ENCODE measurements at places on chromosomes 5 and 9.

GRCh38 chr9:71656496-71656895 is 111.8 kb downstream of the CEMIP2 start:
- DNase-seq = no peak

- DNase-seq = no peak
Measured at GRCh38 chr9:36945999-36946398, 88.1 kb downstream of the PAX5 start.

GRCh38 chr5:174935854-174936474 is 211.6 kb downstream of the MSX2 start:
- no peak for DNase-seq

DNA sequence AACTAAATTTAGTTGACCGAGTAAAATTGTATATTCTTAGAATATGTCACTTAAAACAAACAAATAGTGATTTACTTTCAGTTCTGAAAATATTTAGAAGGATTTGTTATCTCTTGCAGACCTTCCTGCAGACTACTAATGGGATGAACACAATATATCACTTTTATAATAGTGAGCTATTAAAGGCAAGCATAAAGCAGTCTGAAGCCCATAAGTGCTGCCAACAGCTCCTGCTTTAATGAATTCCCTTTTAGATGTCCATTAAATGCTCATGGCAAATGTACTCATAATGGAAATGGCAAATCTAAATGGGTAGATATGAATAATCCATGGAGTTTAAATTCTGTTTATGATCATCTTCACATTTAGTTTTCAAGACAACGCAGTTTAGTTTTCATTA is 170.2 kb downstream of the RANBP17 start:
- DNase-seq = no peak

- DNase-seq = no peak
Measured at GRCh38 chr9:21294904-21295538, 10.1 kb downstream of the IFNA5 start.

- no peak for DNase-seq
Measured at GRCh38 chr5:103414604-103415003, 148.0 kb downstream of the NUDT12 start.

- DNase-seq = no peak
Measured at GRCh38 chr9:110900917-110901316, 137.4 kb downstream of the LPAR1 start.

GRCh38 chr9:133873461-133873891 is 118.6 kb downstream of the VAV2 start:
- DNase-seq = no peak

- DNase-seq = no peak
Measured at GRCh38 chr5:157913575-157913974, 54.6 kb upstream of the CLINT1 start.

- DNase-seq = no peak
Measured at GRCh38 chr9:131714821-131715220, 25.1 kb downstream of the RAPGEF1 start.

- no peak for DNase-seq
Measured at GRCh38 chr5:17305964-17306725, 88.7 kb downstream of the BASP1 start.

DNA sequence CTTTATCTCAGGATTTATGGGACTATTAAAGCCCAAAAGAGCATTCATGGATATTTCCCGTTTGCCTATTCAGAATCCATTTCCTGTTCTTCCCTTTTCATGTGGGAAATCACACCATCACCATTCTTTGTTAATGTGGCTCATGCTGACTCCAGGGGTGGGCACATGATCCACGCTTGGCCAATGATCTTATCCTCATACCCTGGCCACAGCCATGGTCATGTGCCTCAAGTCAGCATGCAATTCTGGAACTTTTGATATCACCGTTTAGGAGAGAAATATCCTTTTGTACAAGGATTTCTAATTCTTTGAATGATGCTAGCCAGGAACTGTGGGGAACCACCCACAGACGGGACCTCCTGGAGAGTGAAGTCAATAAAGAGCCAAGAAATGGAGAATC is 272.2 kb downstream of the PRELID2 start:
- DNase-seq = no peak

DNA sequence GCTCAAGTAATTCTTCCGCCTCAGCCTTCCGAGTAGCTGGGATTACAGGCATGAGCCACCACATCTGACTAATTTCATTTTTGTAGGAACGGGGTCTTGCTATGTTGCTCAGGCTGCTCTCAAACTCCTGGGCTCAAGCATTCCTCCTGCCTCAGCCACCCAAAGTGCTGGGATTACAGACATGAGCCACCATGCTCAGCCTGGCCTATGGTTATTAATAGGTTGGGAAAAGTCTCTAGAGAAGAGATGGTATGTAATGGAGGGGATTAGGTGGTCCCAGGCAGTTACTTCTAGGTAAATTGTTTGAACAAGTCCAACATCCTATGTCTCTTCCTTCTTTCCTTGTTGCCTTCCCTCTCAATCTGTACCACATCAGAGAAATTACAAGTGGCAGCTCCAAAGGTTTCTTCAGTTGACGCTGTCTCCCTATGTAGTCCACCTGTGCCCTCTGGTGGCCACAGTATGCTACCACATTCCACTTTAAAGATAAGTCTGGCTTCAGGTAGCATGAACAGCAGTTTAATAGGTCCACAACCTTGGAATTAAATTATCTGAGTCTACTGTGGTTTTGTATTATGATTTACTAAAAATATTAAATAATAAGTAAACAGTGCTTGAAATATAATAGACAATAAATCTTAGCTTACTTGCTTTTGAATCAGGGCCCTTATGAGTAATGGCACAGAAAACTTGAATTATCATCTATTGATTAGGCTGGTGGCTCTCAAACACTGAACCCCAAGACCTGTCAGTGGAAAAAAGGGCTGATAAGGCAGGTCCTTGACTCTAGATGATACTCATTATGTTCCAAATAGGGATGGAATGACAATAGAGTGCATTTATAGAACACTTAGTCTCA is 9.7 kb downstream of the TIGD6 start:
- DNase-seq = peak; percentile 55

DNA sequence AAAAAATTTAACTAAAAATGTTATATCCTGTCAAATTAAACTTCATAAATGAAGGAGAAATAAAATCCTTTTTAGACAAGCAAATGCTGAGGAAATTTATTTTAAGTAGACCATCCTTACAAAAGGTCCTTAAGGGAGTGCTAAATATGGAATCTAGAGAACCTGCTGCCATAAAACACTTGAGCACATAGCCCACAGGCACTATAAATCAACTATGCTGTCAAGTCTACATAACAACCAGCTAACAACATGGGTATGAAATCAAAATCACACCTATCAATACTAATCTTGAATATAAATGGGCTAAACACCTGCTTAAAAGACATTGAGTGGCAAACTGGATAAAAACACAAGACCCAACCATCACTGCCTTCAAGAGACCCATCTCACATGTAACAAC is 15.1 kb upstream of the PRSS3 start:
- no peak for DNase-seq

DNA sequence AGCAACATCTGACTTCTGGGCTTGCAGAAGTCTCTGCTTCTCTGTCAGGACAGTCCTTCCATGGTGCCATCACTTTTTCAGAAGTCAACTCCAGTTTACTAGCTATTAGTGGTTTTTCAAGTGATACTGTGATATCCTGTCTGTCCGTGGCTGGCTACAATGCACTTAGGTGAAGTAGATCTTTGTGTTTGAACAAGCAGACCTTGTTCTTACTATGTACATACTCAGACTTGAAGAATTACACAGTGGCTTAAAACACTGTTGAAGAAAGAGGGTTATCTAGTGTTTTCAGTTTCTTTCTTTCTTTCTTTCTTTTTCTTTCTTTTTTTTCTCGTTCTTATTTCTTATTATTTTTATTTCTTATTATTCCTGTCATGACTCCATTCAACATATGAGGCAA is 228.7 kb downstream of the NTRK2 start:
- no peak for DNase-seq

- DNase-seq = no peak
Measured at GRCh38 chr5:56432321-56432720, 199.2 kb upstream of the ANKRD55 start.

- no peak for DNase-seq
Measured at GRCh38 chr9:73081979-73082657, 69.5 kb upstream of the ANXA1 start.

GRCh38 chr9:120398286-120398685 is 181.7 kb downstream of the CDK5RAP2 start:
- DNase-seq = no peak
